ENCODE measurements at places on chromosomes 12 and 14.

- DNase-seq = no peak
These were observed 268.9 kb downstream of the FLRT2 start for GRCh38 chr14:85798856-85799255.

DNA sequence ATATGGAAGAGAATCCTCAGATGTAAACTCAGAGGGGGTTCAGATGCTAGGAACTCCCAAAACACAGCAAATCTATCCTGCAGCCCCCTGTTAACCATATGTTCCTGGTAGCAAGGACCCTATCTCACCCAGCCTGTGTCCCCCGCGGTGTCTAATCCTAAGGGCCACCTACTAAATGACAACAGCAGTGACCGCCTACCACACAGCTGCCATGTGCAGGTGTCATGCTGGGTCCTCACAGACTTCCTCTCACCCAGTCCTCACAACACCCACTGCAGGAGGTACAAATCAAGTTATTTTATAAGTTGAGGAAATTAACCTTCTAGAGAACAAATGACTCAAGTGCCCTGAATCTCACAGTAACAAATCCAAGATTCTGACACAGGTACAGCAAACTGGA, 73.9 kb downstream of the ITPK1 start:
- no peak for DNase-seq

GRCh38 chr14:61222388-61222787, 58.8 kb downstream of the TMEM30B start:
- DNase-seq = no peak

- DNase-seq = no peak
These were observed 22.3 kb downstream of the AKAP3 start for GRCh38 chr12:4626543-4626942.

DNA sequence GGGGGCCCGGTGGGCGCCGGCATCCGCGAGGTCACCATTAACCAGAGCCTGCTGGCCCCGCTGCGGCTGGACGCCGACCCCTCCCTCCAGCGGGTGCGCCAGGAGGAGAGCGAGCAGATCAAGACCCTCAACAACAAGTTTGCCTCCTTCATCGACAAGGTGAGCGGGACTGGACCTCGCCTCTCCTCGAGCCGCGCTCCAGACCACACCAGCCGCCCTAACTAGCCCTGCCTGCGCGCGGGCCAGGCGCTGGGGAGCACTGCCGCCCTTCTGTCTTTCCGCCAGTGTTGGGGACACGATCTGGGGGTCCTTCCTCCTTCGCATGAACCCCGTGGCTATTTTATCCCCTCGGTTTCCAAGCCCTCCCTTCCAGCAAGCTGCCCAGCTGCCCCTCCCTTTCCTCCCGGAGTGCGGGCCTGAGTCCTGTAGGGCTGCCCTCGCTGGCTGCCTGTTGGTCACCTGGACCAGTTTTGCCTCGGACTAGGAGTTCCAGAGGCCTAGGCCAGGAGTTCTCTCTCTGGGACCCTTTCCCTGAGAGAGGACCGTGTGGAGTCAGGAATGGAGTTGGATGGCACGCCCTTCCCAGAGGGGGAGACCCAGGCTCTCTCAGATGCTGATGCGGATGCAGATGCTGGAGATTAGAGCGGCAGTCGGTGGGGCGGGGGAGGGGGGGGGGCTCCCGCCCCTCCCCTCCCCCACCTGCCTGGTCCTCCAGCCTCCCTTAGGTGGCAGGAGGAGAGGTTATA, 592 bp downstream of the KRT7 start:
- no peak for DNase-seq

DNA sequence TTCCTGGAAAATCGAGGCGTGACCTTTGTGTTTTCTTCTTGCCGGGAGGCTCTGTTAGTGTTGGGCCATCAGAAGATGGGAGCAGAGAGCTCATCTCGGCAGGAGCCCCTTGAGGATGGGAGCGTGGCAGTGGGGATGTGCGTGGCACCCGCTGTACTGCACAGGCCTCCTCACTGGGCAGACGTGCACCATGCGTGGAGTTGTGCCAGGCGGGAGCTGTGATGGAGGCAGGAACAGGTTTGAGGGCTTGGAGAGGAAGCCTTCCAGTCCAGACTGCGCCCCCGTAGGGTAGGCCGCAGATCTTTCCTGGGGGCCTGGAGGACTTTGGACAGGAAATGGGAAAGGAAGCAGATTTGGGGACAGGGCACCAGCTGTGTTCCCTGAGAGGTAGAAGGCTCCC, 197.5 kb downstream of the TSPAN9 start:
- DNase-seq = no peak

GRCh38 chr14:53807108-53807507, 149.5 kb downstream of the BMP4 start:
- DNase-seq = no peak

DNA sequence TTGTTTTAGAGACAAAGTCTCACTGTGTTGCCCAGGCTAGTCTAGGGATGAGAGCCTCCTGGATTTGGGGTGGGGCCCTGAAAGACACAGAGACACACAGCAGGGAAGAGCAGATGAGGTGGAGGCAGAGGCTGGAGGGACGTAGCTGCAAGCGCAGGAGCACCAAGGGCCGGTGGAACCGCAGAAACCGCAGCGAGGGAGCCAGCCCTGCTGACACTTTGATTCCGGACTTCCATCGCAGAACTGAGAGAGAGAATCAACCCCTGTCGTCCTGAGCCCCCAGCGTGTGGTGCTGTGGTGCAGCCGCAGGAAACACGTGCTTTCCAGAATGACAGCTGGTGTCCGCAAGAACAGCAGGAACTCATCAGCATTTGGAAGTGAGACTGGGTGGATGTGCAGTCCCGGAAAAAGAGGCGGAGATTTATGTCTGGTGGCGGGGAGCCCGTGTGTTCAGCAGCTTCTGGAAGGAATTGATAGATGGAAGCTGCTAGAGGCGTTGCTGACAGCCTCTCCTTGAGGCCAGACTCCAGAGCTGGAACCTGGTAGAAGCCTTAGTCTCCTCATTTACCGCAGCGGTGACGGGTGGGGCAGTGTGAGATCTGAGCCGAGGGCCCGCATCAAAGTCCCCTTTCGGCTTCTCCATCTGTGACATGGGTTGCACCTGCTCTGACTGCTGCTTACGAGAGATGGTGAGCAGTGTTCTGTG, 21.9 kb upstream of the KLC1 start:
- DNase-seq = peak; percentile 88

- no peak for DNase-seq
These were observed 12.0 kb downstream of the GALNT9 start for GRCh38 chr12:132317233-132317938.

- no peak for DNase-seq
These were observed 5.0 kb downstream of the DAD1 start for GRCh38 chr14:22583994-22584393.

- DNase-seq = no peak
These were observed 86.9 kb downstream of the TPH2 start for GRCh38 chr12:72025524-72025923.

Measured in RPMI8226 (cell line).